Stimulated activated CD4-positive, alpha-beta T cell treated with anti-CD3 and anti-CD28 coated beads, Interleukin-1b, Interleukin-23, amount 100 ng/mL, for 1 hour (primary cell): ENCODE measurements at places on chromosomes 11 and 22.

DNA sequence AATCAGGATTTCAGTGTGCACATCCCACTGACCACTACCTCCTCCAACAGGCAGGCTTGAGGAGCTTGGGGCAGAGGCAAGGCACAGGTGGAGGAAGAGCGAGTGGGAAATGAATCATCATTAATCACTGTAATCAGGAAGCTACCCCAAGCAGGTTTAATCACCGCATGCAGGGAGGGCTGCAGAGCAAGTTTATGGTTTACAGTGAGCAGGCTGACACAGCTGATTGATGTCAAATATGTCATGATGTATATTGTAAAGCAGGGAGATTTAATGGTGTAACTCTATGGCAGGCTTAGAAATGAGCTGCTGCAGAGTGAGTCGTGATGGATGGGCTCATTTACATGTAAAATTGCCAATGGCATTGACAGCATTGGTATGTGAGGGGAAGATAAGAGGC is 441.0 kb downstream of the NTM start:
- no peak for DNase-seq

- DNase-seq: no peak
Measured at GRCh38 chr22:32309585-32310251, 47.9 kb upstream of the RFPL3 start.

DNA sequence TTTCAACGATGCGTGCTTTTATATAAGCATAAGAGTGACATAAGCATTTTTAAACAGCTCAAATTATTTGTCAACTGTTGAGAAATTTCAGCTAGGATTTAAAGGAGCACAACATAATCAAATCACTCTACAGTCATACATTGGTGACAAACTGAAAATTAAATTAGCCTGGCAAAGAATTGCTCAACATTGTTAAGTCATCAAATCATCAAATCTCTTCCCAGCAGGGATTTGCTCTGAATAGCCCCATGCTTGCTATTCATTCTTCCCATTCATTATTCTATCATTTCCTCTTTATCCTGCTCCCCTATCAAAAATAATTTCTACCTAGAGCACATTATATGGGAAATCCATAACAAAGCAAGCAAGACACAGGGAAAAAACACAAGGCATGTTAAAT is 198.7 kb upstream of the LUZP2 start:
- no peak for DNase-seq

DNA sequence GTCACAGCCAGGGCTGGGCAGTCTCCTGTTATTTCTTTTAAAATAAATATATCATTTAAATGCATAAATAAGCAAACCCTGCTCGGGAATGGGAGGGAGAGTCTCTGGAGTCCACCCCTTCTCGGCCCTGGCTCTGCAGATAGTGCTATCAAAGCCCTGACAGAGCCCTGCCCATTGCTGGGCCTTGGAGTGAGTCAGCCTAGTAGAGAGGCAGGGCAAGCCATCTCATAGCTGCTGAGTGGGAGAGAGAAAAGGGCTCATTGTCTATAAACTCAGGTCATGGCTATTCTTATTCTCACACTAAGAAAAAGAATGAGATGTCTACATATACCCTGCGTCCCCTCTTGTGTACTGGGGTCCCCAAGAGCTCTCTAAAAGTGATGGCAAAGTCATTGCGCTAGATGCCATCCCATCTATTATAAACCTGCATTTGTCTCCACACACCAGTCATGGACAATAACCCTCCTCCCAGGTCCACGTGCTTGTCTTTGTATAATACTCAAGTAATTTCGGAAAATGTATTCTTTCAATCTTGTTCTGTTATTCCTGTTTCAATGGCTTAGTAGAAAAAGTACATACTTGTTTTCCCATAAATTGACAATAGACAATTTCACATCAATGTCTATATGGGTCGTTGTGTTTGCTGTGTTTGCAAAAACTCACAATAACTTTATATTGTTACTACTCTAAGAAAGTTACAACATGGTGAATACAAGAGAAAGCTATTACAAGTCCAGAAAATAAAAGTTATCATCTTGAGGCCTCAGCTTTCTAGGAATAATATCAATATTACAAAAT is 13.4 kb downstream of the OR51B4 start:
- no peak for DNase-seq

GRCh38 chr11:3824714-3825472 is 15.9 kb downstream of the RHOG start:
- DNase-seq: peak; percentile 44

DNA sequence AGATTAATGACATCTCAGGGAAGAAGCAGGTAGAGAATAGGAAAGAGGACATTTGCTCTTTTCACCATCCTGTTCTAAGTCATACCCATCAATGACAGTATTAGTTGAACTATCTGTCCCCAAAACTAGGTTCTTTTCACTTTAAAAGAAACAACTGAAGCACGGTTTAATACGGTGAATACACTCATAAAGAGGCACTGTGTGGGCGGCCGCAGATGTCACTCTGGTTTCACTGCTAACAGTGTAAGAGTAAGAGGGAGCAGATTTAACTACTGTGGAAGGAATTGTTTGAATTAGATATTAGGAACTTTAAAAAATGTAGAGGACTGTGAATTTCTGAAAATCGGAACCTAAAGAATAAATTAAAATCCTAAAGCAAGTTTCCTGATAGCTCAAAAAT is 49.5 kb downstream of the VSIG10L2 start:
- DNase-seq: no peak

GRCh38 chr11:103844327-103845215 is 191.9 kb upstream of the DDI1 start:
- no peak for DNase-seq

GRCh38 chr11:8223513-8223900 is 40.2 kb downstream of the LMO1 start:
- no peak for DNase-seq

GRCh38 chr11:96524475-96524874 is 134.7 kb downstream of the JRKL start:
- no peak for DNase-seq

DNA sequence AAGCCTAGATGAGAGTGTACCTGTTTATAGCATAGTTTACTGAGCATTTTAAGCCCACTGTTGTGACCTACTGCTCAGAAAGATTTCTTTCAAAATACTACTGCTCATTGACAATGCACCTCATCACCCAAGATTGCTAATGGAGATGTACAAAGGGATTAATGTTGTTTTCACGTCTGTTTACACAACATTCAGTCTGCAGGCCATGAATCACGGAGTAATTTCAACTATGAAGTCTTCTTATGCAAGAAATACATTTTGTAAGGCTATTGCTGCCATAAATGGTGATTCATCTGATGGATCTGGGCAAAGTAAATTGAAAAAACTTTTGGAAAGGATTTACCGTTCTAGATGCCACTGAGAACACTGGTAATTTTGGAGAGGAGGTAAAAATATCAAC is 112.9 kb downstream of the KIF18A start:
- no peak for DNase-seq

DNA sequence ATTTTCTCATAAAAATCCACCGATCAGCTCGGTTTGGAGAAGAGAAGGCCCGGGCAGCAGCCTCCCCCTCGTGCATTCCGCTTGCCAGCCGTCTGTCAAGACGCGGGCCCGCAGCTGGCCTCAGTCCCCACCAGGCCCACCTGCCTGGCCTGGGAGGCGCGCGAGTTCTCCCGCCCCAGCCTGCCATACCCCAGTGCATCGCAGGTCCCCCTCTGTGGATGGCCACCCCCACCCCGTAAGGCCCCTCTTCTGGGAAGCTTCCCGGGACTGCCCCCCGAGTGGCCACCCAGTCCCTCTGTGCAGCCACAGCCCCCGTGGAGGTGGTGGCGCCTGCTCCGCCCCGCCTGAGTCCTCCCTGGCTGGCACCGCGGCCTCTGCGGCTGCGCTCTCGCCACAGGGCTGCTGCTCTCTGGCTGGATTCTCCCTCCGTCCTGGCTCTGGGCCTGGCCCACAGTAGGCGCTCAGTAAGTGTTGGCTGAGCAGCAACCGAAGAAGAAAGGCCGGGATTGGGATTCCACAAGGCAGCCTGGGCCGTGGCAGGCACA is 74.0 kb upstream of the TCF20 start:
- DNase-seq: no peak

DNA sequence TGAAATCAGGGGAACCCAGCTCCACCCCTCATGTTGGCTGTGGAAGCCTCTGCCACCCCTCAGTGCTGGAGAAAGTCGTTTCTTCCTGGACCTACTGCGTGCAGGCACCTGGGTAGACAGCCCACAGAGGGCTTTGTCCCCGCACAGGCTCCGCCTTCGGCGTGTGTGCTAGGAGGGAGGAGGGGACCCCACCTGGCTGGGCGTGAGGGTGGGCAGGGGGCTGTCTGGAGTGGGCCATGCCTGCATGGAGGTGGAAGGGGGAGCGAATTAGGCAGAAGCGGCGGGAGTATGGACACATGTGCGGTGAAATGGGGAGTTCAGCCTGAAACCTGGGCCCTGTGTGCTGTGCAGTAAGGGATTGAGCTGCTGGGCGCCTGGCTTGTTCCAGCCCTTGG is 49.3 kb downstream of the FBLN1 start:
- no peak for DNase-seq

- no peak for DNase-seq
Measured at GRCh38 chr11:71543866-71544265, 4.4 kb upstream of the KRTAP5-9 start.

GRCh38 chr22:47613606-47614350 is 851.3 kb downstream of the TBC1D22A start:
- DNase-seq: no peak

DNA sequence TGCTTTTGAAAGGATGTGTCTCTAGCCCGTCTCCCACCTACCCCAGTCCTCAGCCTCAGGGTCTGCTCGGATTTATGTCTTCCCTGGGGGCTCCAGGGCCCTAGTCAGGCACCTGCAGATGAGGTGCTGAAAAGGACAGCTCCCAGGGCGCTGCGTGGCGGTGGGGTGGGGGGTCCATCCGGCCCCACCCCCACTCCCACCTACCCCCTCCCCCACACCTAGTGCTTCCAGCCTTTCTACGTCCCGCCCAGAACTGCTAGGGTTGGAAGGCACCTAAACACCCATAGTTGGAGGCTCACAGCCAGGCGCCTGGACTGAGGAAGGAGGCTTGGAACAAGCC is 1.4 kb upstream of the ROBO3 start:
- DNase-seq: no peak

- DNase-seq: no peak
Measured at GRCh38 chr11:105937331-105937730, 84.7 kb downstream of the MSANTD4 start.

GRCh38 chr22:29147331-29147899 is 58.3 kb upstream of the EMID1 start:
- no peak for DNase-seq

- DNase-seq: no peak
Measured at GRCh38 chr11:9099617-9100016, 8.2 kb upstream of the SCUBE2 start.

DNA sequence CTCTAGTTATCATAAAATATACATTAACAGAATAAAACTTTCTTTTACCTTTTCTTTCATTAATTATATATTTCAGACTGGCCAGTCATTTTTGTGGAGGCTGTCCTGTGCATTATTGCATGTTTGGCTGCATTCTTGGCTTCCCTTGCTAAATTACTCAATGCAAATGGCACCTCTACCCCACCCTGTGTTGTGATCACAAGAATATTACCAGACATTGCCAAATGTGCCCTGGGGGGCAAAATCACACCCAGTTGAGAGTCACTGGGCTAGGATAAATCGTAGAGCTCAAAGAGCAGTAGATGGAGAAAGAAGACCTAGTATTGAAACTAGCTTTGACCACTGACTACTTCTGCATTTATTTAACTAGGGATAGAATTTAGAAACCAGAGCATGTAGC is 1257.8 kb upstream of the TENM4 start:
- no peak for DNase-seq

DNA sequence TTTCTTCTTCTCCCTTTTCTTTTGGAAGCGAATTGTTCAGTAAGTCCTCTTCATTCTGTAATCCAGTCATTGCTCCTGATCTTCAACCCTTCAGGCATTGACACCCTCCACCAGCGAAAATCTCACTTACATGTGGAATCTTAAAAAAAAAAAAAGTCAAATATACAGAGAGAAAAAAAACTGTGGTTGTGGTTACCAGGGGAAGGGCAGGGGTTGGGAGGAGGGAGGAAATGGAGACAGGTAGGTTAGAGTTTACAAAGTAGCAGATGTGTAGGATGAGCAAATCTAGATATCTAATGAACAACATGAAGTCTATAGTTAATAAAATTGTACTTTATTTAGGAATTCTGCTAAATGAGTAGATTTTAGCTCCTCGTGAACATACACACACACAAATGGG is 17.7 kb upstream of the TMEM123 start:
- no peak for DNase-seq

- DNase-seq: no peak
Measured at GRCh38 chr11:36699271-36699670, 101.2 kb upstream of the RAG2 start.

- no peak for DNase-seq
Measured at GRCh38 chr11:35484435-35484834, 41.0 kb downstream of the PAMR1 start.

GRCh38 chr22:48222742-48223487 is 1460.5 kb downstream of the TBC1D22A start:
- no peak for DNase-seq

- DNase-seq: no peak
Measured at GRCh38 chr11:60757231-60757800, 649 bp downstream of the MS4A15 start.

DNA sequence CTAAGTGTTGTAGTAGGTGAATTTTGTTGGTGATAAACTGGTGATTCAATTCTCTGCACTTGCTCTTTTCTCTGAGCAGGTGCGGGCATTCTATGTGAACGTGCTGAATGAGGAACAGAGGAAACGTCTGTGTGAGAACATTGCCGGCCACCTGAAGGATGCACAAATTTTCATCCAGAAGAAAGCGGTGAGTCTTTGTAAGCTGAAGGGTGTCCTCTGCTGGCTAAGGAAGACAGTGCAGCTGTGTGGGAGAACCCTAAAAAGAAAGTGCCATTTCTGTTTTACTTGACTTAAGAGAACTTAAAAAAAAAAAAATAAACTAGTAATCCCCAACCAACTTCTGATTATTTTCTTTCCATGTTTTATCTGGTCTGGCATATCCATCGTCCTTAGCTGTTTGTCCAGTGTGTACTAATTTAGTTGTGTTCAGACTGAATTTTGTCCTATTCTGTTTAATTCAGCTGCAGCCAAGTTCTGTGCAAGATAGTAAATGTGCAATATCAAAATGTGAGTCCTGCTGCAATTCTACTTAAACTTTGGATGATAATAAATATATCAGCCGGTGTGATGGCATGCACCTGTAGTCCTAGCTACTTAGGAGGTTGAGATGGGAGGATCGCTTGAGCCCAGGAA is 29.6 kb downstream of the CAT start:
- no peak for DNase-seq

- no peak for DNase-seq
Measured at GRCh38 chr11:114892381-114893197, 214.3 kb downstream of the NXPE2 start.
